ENCODE measurements at places on chromosomes 12 and 14.

GRCh38 chr14:34796902-34797301, 78.3 kb downstream of the BAZ1A start:
- no peak for DNase-seq

- DNase-seq: no peak
Measured at GRCh38 chr12:128961308-128961902, 108.1 kb downstream of the GLT1D1 start.

DNA sequence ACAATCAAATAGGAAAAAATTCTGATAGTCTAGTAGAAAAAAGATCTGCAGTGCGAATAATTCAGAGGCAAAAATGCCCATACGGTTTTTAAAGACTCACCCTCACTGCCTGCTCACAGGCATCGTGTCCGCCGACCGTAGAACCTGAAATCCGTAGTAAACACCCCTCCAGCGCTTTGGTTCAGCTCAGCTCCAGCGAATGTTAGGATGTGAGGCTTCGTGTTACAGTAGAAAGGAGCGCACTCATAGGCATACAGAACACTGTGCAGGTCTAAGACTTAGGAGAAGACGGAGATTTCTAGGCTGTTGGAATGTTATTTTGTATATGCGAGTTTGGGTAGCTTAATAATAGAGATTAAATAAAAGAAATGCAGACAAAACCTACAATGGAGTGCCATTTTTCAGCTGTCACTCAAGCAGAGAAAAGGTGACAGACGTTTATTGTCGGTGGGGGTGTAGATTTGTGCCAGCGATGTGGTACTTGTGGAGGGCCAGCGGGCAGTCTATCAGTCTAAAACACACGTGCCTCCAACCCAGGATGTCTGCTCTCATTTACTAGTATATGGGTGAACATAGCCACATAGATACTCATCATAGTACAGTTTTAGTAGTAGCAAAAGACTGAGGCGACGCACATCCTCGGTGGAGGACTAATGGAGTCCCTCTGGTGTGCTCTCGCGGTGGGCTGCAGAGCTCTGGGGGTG, 25.7 kb downstream of the SFSWAP start:
- DNase-seq: no peak

DNA sequence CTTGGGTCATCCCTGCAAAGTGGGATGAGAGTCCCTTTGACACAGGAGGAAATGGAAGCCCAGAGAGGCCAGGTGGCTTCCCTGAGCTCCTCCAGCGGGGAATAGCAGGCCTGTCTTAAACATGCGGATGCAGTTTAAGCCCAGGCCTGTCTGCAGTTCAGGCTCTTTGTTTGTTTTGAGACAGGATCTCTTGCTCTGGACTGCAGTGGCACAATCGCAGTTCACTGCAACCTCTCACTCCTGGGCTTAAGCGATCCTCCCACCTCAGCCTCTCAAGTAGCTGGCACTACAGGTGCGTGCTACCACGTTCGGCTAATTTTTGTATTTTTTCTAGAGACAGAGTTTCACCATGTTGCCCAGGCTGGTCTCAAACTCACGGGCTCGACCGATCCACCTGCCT, 3.5 kb downstream of the TRPV4 start:
- DNase-seq: no peak

- peak; percentile 13 for DNase-seq
Measured at GRCh38 chr14:44963775-44964380, 1.9 kb downstream of the TOGARAM1 start.

GRCh38 chr12:81143057-81143456, 65.2 kb downstream of the ACSS3 start:
- no peak for DNase-seq

DNA sequence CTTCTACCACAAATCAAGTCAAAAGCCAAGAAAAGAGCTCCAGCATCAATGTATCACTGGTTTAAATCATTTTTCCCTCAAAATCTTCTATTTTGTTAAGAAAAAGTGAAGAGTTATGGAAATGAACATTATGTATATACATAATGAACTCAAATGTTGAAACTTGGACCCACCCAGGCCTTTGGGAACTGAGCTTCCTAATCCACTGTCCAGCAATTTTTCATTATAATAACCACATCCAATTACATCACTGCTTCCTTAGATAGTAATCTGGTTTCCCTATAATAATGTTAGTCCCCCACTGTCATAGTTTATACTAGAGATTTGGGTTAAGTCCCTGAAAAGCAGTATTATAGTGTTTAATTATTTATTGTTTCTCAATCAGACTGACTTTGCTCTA, 170.9 kb downstream of the PIK3C2G start:
- DNase-seq: no peak

DNA sequence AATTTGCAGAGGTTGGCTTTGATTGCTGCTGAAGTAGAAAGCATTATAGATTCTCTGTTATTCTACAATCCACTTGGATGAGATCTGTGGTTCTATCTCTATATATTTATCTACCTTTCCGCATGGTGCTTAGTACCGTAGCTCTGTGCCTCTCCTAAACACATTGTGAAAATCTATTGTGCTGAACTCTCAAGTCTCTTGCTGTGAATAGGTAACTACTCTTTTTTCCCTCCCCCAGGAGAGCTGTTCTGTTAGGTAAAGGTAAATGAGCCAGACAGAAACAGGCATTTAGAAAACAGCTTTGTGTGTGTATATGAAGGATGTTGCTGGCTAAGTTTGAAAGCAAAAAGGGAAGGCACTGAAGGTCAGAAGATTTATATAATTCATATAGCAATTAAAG, 112.6 kb downstream of the BRMS1L start:
- DNase-seq: no peak

GRCh38 chr14:72463291-72463866, 430.5 kb downstream of the DPF3 start:
- DNase-seq: no peak

- peak; percentile 23 for DNase-seq
Measured at GRCh38 chr12:18422871-18423270, 161.6 kb downstream of the PIK3C2G start.

- peak; percentile 88 for DNase-seq
Measured at GRCh38 chr14:95500772-95501401, 15.6 kb downstream of the SYNE3 start.

DNA sequence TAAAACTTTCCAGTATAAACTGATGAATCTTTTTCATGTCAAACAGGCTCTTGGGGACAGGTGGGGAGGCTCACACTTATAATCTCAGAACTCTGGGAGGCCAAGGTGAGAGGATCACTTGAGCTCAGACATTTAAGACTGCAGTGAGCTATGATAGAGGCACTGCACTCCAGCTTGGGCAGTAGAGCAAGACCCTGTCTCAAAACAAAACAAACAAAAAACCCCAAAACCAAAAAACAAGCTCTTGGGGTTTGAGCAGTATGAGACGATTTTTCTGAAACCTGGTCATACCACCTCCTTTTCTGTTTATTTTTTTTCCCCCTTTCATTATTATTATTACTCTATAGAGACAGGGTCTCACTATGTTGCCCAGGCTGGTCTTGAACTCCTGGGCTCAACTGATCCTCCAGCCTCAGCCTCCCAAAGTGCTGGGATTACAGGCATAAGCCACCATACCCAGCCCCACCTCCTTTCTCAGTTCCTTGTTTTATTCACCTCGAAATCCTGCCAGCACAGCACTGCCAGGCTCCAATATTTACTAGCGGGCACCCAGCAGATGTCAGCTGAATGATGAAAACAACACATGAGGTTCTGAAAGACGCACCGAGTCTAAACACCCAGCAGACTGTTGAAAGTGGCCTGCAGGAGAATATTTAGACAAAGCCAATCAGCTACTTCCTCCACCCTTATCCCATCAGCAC, 19.5 kb upstream of the CDK17 start:
- no peak for DNase-seq

DNA sequence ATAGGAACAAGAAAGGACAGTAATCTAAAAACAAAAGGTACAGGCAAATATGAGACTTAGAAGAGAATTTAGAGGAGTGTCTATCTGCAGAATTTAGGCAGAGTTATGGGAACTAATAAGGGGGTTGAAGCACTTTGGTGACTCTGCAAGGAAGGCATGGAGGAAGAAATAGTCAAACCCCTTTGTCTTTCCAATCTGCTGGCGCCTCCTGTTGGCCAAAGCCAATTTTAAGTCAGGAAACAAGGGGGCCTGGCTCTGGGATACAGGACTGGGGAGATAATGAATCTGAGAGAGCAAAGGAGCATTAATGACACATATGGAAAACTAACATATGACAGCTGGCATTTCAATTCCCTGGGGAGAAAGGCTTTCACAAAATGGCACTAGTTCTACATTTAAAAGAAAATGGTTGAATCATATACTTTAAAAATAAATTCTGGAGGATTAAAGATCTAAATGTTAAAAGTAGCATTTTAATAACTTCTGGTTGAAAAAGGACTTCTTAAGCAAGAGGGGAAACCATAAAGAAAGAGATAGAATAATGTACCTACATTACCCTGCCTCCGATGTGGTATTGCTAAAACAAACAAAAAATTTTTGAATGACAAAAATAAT, 48.5 kb upstream of the CSRP2 start:
- peak; percentile 71 for DNase-seq

- no peak for DNase-seq
Measured at GRCh38 chr12:86590296-86590695, 334.1 kb upstream of the MGAT4C start.

GRCh38 chr12:12023456-12023855, 47.3 kb upstream of the BCL2L14 start:
- DNase-seq: no peak

GRCh38 chr14:91352053-91352452, 65.6 kb downstream of the CCDC88C start:
- peak; percentile 51 for DNase-seq

DNA sequence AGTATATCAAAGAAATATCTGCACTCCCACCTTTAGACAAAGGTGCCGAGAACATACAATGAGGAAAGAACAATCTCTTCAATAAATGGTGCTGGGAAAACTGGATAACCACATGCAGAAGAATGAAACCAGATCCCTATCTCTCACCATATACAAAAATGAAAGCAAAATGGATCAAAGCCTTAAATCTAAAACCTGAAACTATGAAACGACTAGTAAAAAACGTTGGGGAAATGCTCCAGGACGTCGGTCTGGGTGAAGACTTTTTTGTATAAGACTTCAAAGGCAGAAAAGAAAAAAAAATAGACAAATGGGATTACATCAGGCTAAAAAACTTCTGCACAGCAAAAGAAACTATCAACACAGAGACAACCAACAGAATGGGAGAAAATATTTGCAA, 83.8 kb downstream of the PPM1A start:
- DNase-seq: no peak

- DNase-seq: no peak
Measured at GRCh38 chr12:57902478-57902969, 38.8 kb upstream of the ATP23 start.

DNA sequence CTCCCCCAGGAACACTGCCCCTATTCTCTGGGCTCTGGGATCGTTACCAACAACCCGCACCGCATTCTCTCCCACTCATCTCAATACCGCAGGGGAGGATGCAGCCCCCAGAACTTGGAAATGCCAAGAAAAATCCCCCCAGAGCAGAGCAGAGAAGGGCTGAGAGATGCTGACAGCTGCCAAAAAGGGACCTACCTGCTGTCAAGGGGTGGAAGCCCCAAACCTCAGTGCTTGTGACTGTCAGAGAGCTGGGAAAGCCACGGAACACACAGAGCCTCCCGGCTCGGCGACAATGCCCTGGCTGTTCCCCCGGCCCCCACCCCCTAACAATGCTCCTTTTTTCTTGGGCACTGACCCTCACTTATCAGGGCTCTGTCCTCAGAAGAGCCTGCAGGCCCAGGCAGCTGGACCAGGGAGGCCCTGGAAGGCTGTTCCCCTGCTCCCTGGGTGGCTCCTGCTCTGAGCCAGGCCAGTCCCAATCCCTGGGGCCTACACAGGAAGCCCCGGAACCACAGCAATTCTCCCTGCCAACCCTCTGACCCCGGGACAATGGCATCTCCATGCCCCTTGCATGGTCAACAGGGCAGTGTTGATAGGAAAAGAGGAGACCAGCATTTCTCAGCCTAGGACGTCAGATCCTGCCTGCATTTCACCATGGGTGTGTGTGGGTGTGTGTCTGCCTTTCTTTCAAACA, 78.9 kb downstream of the ITPK1 start:
- DNase-seq: no peak

- DNase-seq: no peak
Measured at GRCh38 chr12:33314223-33314622, 125.4 kb downstream of the SYT10 start.

GRCh38 chr14:70641548-70642302, at the start of gene TTC9:
Gene TTC9 (plus strand): TSS chr14:70641916. CDS start chr14:70642130, 214 bp downstream.
- DNase-seq: peak; percentile 71

DNA sequence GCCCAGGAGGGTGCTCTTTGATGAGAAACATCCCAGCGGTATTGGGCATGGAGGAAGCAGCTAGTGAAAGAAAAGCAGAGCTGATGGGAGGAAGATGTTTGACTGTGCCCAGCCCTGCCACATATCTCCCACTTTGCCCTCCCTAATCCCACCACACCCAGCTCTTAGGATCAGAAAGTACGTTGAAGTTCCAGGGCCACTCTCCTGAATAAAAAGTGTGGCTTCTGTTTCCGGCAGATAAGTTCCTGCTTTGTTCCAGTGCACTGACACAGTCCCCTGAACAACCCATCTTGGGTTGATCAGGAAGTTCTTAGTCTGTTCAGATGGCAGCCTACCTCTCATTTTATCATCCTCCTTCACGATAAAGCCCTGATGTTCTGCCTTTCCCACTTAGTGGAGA, 16.5 kb downstream of the TPCN1 start:
- no peak for DNase-seq

GRCh38 chr14:28831126-28831525, 64.5 kb downstream of the FOXG1 start:
- no peak for DNase-seq

DNA sequence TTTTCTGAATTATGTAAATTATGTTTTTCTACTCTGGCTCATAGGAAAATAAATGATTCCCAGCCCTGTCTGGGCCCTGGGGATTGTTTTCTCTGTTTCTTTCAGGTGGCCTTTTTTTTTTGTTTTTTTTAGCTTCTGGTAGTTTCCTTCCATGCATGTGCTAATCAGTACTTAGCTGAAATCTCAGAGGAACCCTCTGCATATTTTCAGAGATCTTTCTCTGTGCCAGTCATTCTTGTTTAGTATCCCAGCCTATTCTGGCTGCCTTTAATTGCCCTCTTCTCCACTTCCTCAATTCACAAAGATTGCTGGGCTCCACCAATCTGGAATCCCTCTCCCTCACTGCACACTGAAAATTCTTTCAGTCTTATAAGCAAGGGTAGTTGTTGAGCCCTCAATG, 46.9 kb downstream of the CNOT2 start:
- DNase-seq: peak; percentile 5

DNA sequence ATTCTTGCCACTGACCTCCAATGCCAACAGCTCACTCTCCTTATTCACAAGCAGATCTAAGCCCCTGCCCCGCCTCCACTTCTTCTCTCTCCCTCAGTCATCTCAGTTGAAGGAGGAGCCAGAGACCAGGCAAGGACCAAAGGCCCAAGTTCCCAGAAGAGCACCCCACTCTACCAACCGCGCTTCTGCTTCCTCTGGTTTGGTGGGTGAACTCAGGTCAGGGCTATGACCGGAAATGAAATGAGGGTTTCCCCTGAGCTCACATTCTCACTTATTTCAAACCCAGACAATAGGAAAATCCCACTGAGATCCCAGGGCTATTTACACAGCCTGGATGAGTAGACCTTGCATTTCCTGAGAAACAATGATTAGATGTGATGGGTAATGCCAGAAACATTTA, 9.9 kb downstream of the DPF3 start:
- no peak for DNase-seq

Measured in GM03348 (cell line).